Activated CD4-positive, alpha-beta T cell treated with anti-CD3 and anti-CD28 coated beads for 36 hours (primary cell): ENCODE measurements at places on chromosomes 12 and 14.

DNA sequence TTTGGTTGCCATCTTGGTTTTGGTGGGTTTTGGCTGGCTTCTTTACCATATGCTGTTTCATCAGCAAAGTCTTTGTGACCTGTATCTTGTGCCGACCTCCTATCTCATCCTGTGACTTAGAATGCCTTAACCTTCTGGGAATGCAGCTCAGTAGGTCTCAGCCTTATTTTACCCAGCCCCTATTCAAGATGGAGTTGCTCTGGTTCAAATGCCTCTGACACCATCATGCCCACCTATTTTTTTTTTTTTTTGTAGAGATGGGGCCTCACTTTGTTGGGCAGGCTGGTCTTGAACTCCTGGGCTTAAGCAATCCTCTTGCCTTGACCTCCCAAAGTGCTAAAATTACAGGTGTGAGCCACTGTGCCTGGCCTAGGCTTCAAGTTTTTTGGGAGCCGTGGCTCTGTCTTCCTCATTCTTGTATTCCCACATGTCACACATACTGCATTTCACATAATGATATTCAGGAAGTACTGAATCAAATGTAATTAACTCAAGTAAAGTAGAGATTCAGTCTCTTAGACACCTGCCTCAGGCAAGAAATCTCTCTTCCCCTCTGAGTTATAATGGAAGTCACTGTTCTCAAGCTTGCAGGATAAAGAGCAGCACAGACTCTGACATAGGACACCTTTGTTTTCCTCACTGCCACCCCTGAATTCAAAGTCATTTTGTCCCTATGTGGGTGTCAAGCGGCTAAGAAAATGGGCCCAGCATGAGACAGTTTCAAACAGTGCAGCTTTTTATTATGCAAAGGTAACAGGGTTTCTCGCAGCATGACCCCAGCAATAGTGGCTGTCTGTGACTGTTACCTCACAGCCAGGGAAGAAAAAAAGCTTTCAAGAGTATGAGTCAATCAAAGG is 159.0 kb downstream of the PTPN11 start:
- no peaks in the 10 kb centered on the region for H3K4me1 ChIP-seq
- no peaks in the 10 kb centered on the region for H3K36me3 ChIP-seq
- no peak overlapping the region for H3K4me3 ChIP-seq
- no peak overlapping the region for H3K27ac ChIP-seq
- H3K27me3 ChIP-seq, result peaks cover 31% of the 10 kb centered on the region

- no peak for DNase-seq
- no peak overlapping the region for H3K27ac ChIP-seq
- peaks cover 3% of the 10 kb centered on the region for H3K4me1 ChIP-seq
- H3K27me3 ChIP-seq, result no peaks in the 10 kb centered on the region
- no peak overlapping the region for H3K4me3 ChIP-seq
Observed at GRCh38 chr12:22248571-22249115, 85.9 kb downstream of the ST8SIA1 start.

DNA sequence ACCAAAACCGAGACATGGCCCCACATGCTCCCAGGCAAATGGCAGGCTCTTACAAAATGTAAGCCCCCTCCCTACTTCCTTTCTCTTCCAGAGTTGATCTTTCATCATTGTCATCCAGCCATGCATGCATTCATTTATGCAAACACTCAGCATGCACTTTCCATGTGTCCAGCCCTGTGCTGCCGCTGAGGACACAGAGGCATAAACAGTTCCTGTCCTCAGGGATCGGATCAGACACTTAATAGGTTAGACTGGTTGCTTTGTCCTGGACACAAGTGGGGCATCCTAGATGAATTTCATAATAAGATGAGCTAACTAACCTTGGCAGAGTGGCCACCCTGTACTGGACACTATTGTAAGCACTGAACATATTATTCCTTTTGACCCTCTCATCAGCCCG is 23.1 kb downstream of the PRIMA1 start:
- no peaks in the 10 kb centered on the region for H3K36me3 ChIP-seq
- H3K27ac ChIP-seq, result no peak overlapping the region
- no peaks in the 10 kb centered on the region for H3K4me1 ChIP-seq
- H3K27me3 ChIP-seq, result peaks cover 22% of the 10 kb centered on the region
- DNase-seq, result no peak

DNA sequence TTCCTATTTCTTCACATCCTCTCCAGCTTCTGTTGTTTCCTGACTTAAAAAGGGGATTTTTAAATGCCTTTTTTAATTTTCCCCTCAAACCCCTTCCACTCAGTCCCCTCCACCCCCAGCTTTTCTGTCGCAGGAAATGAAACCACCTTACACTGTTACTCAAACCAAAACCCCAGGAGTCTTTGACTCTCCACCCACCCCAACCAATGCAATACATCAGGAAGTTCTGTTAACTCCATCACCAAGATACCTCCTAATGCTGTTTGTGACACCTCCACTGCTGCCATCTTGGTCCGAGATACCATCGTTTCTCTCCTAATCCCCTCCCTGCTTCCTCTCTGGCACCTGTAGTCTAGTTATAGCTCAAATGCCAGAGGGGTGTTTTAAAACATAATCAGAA is 25.4 kb upstream of the CPM start:
- peaks cover 5% of the 10 kb centered on the region for H3K36me3 ChIP-seq
- no peak overlapping the region for H3K4me3 ChIP-seq
- H3K27ac ChIP-seq, result peak overlapping the region; percentile 91
- peak; percentile 67 for DNase-seq
- H3K4me1 ChIP-seq, result peaks cover 45% of the 10 kb centered on the region

DNA sequence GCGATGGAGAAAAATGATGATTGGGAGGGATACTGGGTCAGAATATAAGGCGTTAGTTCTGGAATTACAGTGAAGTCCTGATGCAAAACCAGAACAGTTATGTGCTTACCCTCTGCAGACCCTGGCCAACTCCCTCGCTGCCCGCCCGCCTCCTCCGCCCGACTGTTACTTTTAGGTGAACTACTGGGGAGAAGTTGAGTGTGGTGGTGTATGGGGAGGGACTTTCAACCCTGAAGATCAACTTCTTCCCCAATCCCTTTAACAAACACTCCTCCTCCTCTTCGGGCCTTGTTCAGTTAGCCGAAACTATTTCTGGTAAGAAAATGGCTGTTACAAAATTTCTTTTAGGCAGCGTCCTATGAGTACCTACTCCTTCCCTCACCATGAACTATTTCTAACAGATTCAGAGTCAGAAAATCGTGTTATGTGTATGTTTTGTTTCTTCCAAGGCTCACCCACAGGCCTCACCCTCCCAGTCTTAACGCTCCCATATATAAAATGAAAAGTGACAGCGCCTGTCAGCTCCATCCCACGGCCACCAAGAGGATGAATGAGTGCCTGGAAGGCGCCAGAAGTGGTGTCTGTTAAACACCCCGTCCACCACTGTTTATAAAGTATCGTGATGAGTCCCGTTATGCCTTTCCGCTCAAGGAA is 1.3 kb downstream of the FBXO33 start:
- DNase-seq, result peak; percentile 30
- H3K27me3 ChIP-seq, result no peaks in the 10 kb centered on the region
- peak overlapping the region; percentile 92 for H3K4me3 ChIP-seq
- H3K4me1 ChIP-seq, result peaks cover 49% of the 10 kb centered on the region
